ENCODE measurements at places on chromosomes 5 and 9.

DNA sequence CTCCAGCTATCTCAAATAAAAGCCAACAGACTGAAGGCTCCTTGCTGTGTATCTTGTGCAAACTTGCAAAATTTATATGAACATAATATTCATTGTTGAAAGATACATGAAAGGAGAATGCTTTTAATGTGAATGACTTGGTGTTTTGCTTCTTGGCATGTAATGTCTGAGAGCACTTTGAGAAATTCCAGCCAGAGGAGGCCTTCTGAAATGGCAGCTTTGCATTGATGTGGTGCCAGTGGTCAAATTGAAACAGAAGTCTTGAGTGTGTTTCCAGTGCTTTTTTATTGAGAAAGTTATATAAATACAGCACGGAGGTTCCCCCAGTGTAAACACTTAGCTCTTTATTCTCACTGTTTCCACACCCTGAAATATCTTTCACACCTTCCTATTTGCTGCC is 182.1 kb downstream of the ADCY2 start:
- DNase-seq: no peak

DNA sequence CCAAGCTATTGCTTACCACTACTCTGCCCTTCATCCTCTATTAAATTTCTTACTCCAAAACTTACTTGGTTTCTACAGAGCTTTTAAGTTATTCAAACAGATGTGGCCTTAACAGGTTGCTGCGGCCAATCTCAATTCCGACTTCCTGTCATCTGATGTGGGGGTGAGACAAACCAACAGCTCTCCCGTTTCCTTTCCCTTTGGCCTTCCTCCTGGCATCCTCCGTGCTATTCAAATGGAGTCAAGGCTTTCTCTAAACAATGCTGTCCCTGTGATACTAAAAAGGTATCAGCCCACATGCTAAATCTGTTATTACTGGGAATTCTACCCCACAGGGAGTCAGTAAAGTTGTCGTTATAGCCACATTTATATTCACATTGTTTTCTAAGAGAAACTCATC is 11.8 kb downstream of the RBM18 start:
- DNase-seq: no peak

DNA sequence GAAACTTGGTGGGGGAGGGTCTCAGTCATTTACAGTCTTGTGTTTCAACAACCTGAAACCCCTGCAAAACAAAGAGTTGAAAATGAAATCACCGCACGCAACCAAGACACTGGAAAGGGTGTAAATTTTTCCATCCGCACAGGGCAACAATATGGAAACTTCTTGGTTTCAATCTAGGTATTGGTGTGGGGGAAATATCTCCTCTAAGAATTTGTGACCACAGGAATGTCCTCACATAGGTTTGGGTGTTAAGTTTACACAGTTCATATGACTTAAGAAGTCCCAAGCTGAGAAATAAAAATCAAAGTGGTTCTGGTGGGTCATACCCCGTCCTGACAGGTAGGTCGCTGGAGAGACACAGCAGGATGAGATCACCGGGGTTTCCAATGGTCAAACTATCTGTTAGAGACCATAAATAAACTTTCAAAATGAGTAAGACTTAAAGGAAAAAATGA is 51.9 kb upstream of the PIP5K1B start:
- DNase-seq: no peak

DNA sequence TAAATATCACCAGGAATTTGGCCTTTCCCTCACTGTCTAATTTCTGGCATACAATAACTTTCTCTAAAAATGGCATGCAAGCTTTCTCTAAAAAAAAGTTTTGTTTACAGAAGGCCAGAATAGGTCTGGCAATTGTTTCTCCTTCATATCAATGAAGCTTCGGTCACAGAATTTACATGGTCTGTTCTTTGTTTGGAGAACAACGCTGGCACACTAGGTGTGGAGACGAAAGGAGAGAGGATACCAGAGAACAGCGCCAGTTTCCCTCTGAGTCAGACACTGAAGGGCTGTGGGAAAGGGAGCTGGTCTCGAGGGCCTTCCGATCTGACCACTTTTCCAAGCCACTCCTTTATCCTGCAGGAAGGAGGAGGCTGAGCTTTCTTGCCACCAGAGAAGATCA is 60.1 kb upstream of the ITGA1 start:
- no peak for DNase-seq

- DNase-seq: no peak
These were observed 369.0 kb downstream of the KIAA0825 start for GRCh38 chr5:94249430-94249829.

DNA sequence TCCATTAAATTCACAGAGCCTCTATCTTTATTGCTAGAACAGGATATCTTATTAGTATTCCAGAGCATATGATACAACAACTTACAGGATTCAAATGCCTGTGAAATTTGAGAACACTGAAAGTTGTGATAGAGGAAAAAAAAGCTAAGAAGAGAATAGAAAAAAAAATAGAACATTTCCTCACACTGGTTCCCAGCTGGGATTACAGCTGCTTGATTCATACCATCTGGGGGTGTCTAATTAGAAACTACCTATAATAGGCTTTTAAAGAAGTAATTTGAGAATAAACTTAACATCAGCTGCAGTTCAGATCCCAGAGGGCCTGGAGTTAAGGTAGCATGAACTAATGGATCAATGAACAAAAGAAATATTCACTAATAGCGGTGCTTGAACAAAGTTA is 922.0 kb downstream of the CDH12 start:
- no peak for DNase-seq
